ENCODE measurements at places on chromosomes 5 and 9.

- no peak for DNase-seq
These were observed 653.7 kb downstream of the CCDC171 start for GRCh38 chr9:16206518-16206917.

DNA sequence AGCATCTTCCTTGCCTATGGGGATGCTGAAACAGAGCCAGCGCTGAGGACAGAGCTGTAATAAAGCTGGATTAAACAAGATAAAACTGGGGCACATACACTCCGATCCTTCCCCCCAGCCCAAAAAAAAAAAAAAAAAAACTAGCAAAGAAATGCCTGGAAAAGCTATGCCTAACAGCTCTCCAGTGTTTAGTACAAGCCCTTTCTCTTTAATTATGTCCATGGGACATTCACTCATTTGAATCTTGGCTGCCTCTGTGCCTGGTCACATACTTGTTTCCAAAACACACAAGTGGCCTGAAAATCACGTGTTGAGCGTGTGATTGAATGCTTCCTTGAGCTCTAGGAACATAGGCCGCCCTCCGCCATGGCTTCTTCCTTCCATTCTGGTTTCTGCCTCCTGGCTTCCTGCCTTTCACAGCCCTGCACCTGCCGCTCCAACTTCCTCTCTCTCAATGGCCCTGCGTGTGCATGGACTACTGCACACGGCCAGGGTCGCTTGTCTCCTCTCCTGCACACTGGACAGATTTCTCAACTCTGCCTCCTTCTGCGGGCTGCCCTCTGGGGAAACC is 111.0 kb upstream of the RETREG1 start:
- DNase-seq = no peak

DNA sequence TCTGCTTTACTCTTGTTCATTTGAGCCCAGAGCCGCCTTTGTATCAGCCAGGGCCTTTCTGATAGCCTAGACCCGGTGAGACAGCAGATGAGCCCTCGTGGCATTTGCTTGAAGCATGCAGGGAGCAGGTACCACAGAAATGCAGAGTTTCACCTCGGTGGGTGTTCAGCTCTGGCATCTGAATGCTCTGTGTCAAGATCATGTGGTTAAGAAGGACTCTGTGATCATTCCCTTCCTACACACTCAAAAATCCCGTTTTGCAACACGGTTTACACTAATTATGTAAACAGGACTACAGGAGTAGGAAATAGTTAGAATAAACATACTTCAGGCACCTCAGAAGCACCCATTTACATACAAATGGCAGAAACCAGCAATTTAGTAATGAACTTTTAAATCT is 67.2 kb downstream of the MVB12B start:
- DNase-seq = no peak

DNA sequence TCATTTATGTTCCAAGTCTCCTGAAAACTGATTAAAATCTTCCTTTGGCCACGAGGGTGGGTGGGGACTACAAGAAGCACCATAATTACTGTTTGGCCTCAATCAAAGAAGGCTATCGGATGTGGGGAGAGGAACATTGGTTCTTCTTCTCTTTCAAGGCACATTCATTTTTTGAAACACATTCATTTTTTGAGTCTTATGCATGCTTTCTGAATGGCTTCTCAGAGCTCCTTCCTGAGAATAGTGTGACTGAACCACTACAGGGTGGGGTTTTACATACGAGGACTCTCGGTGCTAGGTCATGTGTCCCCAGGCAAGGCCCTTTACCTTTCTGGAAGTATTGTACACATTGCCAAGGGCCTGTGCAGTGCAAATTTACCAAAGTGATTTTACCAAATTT is 7.0 kb upstream of the GRIA1 start:
- no peak for DNase-seq

- DNase-seq = no peak
These were observed 33.8 kb upstream of the FYB1 start for GRCh38 chr5:39253196-39253595.

DNA sequence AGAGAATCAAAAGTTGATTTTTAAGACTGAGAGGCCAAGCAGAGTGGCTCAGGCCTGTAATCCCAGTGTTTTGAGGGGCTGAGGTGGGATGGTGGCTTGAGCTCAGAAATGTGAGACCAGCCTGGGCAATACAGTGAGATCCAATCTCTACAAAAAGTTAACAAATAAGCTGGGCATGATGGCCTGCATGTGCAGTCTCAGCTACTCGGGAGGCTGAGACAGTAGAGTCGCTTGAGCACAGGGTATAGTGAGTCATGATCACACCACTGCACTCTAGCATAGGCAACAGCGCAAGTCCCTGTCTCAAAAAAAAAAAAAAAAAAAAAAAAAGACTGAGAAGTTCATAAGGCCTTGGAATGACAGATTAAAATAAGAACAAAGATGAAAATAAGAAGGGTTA is 177.2 kb downstream of the TMEM232 start:
- DNase-seq = no peak

- no peak for DNase-seq
These were observed 85.4 kb downstream of the KCNN2 start for GRCh38 chr5:114447084-114447773.

GRCh38 chr5:6943197-6944112 is 230.2 kb downstream of the TENT4A start:
- DNase-seq = no peak

DNA sequence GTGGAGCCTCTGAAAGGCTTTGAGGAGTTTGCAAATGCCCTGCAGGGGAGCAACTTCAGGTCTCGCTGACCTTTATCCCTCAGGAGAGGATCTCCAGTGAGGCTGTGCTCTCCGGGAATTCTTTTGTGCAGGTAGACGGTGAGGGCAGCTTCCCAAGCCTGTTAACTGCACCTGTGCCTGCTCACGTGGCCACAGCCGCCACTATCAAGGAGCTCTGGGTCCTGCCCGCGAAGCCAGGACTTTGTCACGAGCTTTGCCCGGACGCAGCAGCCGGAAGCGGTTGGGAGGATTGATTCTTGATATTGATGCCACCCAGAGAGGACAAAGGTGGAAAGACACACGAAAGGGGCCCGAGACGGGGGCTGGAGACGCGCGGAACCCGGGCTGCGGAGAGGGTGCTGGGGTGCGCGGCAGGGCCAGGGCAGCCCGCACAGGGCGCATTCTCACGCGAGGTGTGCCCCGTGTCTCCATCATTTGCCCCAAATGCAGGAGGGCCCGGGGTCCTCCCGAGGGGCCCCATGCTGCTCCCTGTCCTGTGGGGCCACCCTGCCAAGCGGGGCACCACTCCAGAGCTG is 18.2 kb downstream of the SLC9A3 start:
- DNase-seq = no peak

- DNase-seq = no peak
These were observed 52.4 kb downstream of the FAM170A start for GRCh38 chr5:119681734-119682133.

DNA sequence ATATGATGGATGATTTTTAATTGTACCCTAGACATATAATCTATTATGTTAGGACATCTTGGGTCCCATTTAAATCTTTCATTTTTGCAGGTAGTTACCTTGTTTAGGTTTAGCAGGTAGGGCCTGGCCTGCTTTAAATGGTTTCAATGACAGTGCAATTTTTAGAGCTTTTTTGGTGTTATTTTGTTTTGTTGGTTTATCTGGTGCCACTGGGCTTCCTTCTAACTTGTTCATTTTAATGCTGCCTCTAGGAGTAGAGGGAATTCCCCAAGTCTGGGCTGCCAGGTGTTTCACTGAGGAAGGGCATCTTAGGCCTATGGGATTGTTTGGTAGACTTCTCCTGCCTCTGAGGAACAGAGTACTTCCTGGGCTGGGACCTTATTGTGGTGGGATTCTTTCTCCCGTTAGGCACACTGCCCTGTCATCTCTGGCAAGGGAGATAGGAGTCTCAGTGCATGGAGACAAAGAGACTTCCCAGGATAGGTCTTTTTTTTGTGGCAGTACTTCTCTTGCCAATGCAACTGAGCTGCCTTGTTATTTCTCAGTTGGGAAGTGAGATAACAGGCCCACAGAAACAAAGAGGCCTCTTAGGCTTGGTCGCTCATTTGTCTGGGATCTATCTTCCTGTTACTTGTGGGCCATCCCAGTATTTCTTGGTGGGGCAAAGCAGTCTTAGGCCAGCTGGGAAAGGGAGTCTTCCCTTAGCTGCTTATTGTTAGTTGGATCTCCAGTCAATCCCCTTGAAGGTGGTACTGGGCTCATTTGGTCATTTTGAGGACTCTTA is 282.9 kb downstream of the FER start:
- no peak for DNase-seq

DNA sequence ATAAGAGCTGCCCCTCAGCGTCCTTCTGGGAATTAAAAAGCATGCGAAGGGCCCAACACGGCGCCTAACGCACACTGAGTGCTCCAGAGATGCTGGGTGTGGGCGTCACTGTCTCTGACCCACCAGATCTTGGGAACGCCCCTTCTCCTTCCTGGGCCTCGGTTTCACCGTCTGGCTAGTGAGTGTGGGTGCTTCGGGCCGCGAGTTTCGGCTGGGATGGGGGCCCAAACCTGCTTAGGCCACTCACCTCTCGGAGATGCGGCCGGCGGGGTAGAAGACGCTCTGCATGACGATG is 3.7 kb downstream of the PIP5KL1 start:
- DNase-seq = no peak

- no peak for DNase-seq
These were observed 72.2 kb downstream of the PTPDC1 start for GRCh38 chr9:94156348-94157049.

- no peak for DNase-seq
These were observed 137.3 kb upstream of the ANKH start for GRCh38 chr5:15008921-15009320.

DNA sequence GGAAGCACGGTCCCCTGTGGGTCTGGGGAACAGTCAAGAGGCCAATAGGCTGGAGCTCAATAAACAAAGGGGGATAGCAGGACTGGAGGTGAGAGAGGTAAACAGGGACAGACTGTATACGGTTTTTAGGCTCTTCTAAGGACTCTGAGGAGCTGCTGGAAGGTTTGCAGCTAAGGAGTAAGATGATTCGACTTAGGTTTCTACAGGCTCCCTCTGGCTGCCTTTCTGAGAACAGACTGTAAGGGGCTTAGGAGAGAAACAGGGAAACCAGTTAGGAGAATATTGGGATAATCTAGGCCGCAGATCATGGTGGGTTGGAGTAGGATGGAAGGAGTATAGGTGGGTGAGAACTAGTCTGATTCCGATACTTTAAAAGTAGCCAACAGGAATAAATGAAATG is 10.4 kb downstream of the CDK5RAP2 start:
- DNase-seq = no peak

GRCh38 chr5:136836093-136836492 is 470.7 kb upstream of the TRPC7 start:
- no peak for DNase-seq

DNA sequence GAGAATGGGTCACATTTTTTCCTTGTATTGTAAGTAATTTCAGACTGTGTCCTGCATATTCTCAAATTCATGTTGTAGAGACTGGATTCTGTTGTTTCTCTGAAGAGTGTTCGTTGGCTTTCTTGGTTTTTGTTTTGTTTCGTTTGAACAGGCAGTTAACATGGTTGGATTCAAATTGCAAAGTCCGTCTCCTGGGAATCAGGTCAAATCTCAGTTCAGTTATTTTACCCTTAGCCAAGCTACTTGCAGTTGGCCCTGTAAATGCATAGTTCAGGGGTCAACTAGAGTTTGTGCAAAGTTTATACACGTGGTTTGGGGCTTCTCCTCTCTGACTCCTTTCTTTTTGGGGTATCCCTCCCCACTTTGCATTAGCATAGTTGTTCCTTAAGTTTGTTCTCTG is 21.7 kb upstream of the FBXW11 start:
- no peak for DNase-seq
